ENCODE measurements at places on chromosomes 5 and 9.

DNA sequence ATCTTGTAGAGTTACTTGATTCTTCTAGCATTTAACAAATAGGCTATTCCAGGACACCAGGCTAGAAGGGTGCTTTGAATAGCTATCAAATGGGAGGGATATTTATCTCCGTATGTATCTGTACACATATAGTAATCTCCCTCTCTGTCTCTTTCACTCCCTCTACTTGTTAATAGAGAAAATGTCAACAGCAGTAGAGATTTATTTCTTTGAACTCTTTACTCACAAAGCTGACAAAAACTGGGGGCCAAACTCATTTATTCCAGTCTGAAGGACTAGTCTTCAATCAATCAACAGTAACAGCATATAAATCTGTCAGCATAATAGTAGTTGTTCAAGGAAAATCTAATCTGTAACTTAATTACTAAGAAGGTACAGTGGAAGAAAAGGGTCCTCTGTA lies 78.2 kb upstream of the FER start:
- no peak for DNase-seq

DNA sequence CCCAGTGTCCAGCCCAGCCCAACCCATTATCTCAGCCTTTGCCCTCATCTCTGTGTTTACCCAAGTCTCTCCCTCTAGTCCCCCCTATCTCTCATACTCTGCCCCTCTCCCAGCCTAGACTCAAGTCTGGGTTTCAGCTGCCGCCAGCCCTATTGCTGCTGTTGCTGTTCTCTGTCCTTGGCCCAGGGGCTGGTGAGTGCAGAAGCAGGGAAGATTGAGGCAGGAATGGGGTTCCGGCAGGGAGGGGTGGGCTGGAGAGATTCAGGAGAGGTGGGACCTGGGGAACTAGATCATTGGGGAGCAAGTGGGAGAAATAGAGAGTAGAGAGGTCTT lies 702 bp downstream of the TMEM8B start:
- DNase-seq: no peak

DNA sequence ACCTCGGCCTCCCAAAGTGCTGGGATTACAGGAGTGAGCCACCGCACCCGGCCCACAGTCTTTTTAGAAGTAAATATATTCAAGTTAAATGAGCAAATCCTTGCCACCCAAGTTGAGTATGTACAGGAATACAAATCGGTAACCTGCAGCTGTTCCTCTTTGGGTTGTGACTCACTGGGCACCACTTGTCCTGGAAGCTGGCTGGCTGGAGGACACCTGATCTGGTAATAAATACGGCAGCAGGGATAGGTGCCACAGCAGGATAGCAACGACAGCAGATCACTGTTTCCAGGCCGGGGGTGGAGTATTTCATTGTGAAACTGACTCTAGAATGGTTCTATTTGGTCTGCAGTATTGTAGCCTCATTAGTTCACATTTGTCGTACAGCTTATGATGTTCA lies 35.7 kb upstream of the SLC36A2 start:
- DNase-seq: no peak

DNA sequence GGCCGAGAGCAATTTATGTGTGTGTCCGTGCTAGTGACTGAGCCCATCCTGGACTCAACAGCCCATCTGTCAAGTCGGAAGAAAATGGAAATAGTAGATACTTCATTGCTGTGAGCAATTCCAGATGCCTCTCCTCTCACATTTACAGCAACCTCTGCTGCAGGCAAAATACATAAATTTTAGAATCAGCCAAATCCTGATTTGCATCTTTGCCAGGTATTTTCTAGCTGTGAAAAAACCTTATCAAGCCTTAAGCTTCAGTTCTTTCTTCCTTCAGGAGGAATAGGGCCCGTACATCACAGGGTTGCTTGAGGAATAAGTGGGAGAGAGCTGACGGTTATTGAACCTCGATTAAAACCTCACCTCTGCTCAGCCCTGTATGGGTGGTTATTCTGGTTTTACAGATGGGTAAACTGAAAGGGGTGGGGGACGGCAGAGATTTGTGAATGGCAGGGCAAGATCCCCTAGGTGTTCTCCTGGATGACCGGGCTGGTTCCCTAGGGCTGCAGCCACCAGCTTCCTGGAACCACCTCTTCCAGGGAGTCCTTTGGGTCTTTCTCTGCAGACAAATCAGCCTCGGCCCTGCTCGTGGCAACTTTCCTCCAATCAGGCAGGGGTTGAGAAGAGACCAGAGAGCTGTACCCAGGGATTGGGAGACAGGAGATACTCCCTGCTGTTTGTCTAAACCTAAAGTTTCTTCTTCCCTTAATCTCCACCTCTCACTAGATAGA lies 5.3 kb upstream of the MSX2 start:
- no peak for DNase-seq

DNA sequence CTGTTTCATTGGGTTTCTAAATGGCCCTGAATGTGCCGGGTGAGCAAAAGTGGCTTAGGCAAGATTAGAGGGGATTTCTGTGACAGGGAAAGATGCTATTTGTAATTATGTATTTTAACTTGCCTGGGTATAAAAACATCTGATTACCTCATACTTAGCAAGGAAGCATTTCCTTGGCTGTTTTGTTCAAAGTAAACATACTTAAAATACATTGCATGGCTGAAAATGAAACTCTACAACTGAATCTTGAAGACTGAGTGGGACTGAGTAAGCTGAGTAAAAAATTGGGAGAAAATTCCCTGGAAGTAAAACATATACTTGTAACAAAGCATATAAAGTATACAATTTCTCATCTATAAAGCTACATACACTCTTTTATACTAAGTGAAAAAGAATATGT lies 197.5 kb downstream of the IRX1 start:
- DNase-seq: no peak

GRCh38 chr5:14040542-14040941 lies 96.1 kb upstream of the DNAH5 start:
- no peak for DNase-seq

- no peak for DNase-seq
Measured at GRCh38 chr9:134403292-134403681, 77.0 kb downstream of the RXRA start.

DNA sequence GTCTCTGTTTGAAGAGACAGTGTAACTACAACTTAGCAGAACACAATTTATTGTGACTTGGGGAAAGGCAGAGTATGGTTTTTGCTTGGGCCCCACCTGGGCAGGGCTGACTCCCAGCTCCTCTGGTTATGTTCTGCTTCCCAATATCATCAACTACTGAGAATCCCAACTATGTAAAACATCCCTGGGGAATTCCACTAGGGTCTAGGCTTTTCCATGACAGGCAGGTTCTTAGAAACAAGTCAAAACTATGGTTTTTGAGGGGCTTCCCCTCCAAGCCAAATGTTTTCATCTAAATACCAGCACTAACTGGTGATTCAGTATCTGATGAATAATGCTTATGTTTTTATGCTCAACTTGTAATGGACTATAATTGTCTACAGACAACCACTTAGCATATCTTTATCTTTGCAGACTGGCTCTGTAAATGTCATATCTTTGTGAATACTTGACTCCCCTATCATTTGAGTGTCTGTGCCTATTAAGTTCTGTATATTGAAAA lies 409.5 kb downstream of the PDE4D start:
- DNase-seq: no peak
